ENCODE measurements at places on chromosomes 16 and 17.

- DNase-seq: no peak
Observed at GRCh38 chr16:88539261-88539651, 30.9 kb upstream of the ZC3H18 start.

DNA sequence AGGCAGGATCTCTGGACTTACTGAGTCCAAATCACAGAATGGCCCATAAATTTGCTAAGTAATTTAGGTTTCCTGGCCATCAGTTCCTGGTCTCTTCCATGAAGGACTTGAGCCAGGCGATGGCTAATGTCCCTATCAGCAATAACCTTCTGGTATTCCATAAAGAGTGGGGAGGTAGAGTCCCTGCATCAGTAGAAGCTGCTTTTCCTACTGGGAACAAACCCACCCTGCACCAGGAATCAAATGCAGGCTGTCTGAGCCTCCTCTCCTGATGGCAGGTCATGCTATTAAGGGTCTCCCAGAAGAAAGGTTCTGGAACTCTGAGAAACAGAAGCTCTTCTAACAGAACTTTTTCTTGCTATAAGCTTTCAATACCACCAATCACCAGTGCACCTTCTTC is 1.5 kb upstream of the HPR start:
- no peak for DNase-seq

DNA sequence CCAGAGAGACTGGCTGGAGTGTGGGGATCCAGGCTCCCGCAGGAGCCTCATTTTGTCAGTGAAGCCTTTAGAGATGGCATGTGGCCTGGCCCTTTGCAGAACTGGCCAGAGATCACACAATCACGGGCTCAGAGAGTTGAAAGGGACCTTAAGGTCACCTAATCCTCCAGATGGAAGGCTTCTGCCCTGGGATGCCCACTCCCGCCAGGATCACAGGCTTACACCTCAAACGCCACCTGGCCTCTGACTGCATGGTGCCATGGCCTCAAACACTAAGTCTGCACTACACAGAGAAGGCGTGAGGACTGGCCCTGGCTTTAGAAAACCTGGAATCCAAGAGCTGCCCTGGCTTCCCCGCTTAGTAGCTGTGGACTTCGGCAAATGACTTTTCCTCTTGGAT is 306.8 kb upstream of the CCL2 start:
- DNase-seq: no peak

- no peak for DNase-seq
Observed at GRCh38 chr16:8882725-8883377, 700 bp downstream of the LITAFD start.

DNA sequence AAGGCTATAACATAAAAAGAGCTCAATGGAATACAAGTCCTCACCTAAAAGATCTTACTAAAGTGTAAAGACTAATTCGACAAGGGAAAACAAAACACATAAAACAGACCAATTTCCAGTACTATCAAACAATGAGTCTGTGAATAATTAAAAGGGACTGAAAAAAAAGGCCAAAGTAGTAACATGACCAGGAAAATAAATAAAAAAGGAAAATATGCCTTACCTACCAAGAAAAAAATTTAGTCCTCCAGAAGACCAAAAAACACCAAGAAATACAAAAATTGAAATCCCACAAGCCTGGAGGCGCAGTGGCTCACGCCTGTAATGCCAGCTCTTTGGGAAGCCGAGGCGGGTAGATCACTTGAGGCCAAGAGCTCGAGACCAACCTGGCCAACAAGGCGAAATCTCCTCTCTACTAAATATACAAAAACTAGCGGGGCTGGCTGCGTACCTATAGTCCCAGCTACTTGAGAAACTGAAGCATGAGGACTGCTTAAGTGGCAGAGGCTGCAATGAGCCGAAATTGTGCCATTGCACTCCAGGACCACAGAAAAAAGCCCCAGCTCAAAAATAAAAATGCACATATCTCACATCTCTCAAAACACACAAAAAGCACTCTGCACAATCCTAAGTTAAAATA is 60.8 kb downstream of the TEX14 start:
- peak; percentile 54 for DNase-seq

GRCh38 chr17:7977039-7977438 is 25.4 kb upstream of the GUCY2D start:
- DNase-seq: no peak

- DNase-seq: no peak
Observed at GRCh38 chr16:66020642-66021041, 345.8 kb upstream of the CDH5 start.

- DNase-seq: no peak
Observed at GRCh38 chr16:89695875-89696669, 5.4 kb downstream of the SPATA2L start.

- no peak for DNase-seq
Observed at GRCh38 chr16:26212599-26212998, 520.8 kb downstream of the HS3ST4 start.

DNA sequence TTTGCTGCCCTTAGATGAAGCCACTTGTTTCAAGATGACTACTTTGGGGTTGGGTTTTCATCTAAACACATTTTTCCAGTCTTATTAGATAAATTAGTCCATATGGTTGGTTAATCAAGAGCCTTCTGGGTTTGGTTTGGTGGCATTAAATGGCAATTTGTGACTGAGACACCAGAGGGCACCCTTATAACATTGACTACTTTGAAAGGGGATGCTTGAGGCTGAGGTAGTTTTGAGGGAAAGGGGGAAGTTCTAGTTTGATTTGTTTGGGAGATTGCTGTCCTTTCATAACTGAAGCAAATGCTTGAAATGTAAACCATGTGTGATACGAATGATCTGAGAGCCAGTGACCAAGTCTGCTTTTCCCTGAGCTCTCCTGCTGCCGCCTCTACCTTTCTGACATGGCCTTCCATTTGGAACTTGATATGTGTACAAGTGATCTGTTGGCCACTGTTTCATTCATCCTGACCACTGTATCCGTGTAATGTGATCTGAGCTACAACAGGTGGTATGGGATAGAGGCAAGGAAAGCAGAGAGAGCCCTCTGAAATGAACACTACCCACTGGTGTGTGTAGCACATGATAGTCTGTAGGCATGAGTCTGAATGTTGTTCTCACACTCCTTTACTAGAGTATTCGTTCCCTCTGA is 5.8 kb upstream of the RARA start:
- peak; percentile 61 for DNase-seq

GRCh38 chr16:27611340-27611739 is 61.4 kb downstream of the KATNIP start:
- DNase-seq: no peak

- peak; percentile 72 for DNase-seq
Observed at GRCh38 chr17:39195568-39196160, 1.8 kb downstream of the CACNB1 start.

DNA sequence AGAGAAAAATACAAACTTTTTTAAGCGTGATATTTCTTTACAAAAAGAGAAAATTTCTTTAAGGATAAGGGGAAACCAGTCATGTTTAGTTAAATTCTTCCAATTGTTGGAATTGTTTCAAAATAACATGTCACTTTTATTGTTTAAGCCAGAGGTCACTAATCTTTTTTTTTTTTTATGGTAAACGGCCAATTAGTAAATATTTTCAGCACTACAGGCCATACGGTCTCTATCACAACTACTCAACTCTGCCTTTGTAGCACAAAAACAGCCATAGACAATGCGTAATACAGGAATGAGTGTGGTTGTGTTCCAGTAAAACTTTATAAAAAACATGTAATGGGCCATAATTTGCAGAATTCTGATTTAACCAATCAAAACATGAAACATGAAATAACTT is 401.4 kb downstream of the GRIN2A start:
- no peak for DNase-seq

GRCh38 chr16:78778101-78779004 is 678.9 kb downstream of the WWOX start:
- no peak for DNase-seq

DNA sequence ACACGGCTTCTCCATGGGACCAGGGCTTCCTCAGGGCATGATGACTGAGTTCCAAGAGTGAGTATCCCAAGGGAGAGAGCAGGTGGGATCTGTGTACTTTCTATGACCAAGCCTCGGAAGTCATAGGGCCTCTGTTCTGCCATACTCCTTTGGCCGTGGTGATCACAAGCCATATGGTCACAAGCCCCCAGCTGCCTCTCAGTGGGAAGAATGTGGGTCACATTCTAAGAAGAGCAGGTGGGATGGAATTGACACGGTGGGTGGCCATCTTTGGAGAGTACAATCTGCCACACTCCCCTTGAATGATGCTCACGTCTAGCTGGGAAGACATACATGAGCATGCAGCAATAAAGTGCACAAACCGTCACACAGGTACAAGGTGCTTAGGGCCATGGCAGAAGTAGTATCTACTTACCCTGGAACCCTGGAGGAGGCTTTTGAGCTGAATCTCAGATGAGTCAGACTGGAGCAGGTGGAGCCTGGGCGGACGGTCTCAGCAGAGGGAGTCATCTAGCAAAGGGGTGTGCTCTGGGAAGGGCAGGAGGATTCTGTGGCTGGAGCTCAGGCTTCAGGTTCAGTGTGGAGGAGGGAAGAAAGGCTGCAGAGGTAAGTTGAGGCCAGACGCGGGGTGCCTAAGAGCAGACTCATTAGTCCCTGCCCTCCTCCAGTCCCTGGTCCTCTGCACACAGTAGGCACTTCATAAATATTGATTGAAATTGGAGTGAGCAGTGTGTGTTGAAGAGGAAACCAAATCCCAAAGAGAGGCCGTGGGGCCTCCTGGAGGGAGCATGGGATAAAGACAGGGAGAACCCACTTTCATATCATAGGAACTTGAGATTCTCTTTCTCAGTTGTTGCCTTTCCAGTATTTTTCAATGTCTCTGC is 26.6 kb downstream of the GOSR2 start:
- no peak for DNase-seq

- no peak for DNase-seq
Observed at GRCh38 chr16:88276591-88276990, 106.2 kb upstream of the ZNF469 start.

DNA sequence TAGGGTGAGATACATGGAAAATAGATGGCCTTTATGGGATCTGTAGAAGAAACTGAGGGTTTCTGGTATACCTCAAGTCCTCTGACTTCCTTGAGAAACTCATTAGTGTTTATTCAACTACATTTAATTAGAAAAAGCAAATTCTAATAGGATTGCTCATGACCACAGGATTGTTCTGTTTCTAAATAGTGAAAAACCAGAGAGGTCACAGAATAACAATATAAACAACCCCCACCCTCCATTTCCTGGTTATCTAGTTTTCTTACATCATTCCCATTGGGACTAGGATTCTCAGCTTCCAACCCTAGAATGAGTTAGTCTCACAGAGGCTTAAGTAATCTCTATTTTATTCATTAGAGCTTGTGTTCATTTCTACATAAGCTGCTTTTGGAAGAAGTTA is 30.0 kb downstream of the SF3B3 start:
- no peak for DNase-seq

- DNase-seq: no peak
Observed at GRCh38 chr17:56185491-56186221, 32.4 kb downstream of the ANKFN1 start.

- DNase-seq: peak; percentile 82
Observed at GRCh38 chr17:37490022-37490587, 414 bp downstream of the DUSP14 start.

DNA sequence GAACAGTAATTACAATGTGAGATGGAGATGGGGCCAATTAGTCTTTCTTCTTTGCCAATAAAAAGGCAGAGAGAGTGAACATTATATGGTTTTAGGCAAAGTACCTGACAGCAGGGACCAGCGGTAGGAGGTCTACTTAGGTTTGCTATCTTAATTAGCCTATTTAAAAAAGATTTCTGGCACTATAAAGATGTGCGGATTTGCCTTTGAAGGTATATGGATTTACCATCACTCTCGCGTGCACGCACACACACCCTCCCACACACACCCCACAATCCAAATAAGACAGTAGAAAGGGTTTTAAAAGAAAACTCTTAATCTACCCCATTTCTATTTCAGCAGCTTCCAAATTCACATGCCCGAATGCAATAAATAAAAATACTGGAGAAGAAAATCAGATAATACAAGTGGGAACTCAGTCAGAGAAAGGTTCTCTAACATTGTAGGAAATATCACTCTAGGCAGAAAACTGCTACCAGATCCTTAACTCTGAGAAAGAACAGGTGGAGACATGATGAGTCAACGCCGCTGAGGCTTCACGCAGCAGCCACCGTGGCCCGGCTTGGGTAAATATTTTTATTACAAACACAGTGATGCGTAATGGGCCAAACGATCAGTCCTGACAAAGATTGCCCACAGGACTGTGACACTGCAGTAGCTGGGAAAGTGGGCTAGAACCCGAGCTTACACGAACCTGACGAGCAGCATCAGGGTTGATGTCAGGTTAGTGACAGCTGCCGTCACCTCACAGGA is 66.6 kb upstream of the AXIN2 start:
- DNase-seq: peak; percentile 12

Data from RPMI8226 (cell line).